Nephron progenitor cell (in vitro differentiated cells): ENCODE measurements at places on chromosomes 6 and 20.

DNA sequence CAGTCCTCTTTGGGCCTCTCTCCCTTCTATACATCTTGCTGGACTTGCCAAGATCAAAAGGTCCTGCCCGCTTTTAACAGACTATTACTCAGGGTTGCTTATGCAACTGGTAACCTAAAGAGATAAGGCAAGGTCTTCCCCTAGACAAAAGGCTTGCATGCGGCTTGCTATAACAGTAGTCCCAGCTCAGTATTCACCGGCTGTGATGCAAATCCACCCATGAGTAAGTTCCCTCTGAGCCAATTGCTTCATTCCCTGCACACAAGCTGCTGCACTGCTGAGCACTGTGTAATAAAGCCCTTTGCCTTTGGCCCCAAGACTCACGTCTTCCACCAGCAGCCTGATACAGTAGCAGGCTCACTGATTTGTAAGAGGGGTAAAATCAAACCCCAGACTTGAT, 363.8 kb downstream of the PRKN start:
- DNase-seq: no peak

GRCh38 chr6:52588710-52589091, 11.8 kb upstream of the TRAM2 start:
- no peak for DNase-seq

DNA sequence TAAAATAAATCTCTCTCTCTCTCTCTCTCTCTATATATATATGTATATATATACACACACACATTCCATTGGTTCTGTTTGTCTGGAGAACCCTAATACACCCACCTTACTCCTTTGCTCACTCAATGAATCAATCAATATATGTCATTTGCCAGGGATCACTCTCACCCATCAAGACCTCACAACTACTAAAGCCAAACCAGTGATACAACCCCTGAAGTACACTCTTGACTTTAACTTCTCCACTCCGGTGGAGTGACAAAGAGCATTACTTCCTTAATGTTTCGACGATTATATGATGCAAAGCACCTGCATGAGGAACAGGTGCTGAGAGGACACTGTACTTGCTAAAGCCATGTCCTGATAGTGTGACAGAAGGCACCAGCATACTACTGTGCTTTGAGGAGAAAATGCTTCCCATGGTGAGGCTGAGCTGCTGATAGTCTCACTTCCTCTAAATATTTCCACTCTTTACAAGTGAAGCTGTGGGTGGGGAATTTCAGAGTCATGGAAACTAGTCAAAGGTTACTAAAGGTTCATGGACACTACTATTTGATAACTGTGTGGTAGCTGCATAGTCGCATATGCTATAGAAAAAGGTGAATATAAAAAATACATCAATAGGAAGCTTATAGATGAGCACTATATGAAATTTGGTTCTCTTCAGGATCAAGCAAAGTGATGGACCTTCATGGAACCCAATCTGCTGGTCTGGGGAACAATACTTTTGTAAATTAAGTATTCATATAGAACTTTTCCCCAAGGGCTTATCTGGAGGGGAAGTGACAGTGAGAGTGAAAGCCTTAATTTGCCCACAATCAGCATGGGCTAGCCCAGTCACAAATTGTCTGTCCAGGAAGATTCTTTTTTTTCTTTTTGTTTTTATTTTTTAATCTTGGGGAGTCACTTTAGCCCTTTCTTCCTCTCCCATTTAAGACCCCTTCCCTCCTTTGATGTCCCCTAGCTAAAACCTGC, 141.9 kb upstream of the NEDD9 start:
- no peak for DNase-seq

- DNase-seq: no peak
Observed at GRCh38 chr6:41986339-41986738, 44.7 kb upstream of the CCND3 start.

GRCh38 chr6:7249391-7249790, 63.6 kb downstream of the SSR1 start:
- DNase-seq: no peak

- DNase-seq: no peak
Observed at GRCh38 chr6:132041706-132042105, 90.5 kb upstream of the CCN2 start.

DNA sequence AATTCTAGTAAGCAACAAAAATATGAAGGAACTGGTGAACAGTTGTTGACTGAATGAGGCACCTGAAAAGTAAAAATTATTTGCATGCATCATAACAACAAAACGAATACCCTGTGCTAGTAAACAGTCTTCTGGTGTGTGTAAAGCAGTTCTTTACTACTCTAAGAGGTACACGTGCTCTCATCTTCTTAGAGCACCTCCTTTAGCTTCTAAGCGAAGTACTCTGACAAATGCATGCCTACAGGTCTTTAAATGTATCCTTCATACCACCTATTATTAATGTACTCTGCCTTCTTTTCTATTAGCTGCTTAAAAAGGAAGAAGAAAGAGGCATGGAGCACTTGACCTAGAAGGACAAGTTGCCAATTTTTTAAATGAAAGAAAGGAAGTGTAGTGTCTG, 32.2 kb upstream of the MYB start:
- no peak for DNase-seq

DNA sequence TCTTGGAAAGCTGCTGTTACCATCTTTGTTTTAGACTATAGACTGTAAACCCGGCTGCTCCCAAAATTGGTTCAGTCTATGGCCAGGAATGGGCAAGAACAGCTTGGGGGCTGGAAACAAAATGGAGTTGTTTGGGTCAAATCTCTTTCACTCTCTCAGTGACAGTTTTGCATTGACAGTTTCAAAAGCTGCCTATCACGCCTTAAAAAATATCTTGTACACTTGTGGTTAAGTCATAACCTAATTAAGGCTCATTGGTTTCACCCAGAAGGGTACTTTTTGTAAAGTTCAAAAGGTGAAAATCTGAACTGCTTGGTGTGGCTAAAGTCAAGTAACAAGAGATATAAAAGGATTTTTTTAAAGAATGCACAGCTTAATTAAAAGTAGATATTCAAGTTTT, 76.1 kb upstream of the PRL start:
- DNase-seq: no peak

- no peak for DNase-seq
Observed at GRCh38 chr6:91087908-91088307, 501.0 kb upstream of the MAP3K7 start.

DNA sequence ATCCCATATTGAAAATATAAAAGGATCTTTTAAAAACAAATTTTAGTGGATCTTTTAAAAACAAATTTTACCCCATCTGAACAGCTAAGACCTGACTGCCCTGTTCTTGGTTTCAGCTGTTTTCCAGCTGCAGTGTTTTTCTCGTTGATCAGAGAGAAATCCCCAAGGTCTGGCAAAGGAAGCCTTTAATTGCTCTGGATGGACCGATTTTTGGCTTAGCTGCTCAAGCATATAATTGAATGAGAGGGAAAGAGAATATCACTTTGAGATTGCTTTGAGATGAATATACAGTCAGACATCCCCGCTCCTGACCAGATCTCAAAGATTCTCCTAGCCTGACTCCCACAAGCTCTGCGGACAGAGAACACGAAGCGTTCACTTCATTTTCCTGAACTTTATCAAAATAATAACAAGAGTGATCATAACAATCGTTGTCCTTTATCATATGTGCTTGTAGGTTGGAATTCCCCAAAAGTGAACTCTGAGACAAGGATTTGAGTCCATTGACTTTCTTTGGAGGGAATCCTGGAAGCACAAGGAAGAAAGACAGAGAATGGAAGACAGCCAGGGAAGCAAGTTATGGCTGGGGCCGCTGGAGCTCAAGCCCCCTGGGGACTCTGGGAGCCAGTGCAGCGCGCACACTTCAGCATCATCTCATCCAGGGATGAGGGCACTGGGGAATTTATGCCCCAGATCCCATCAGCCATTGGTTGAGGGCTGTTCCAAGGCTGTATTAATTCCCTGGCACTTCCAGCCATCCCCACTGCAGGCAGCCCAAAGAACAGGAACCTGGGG, 101.3 kb downstream of the SNX5 start:
- no peak for DNase-seq

DNA sequence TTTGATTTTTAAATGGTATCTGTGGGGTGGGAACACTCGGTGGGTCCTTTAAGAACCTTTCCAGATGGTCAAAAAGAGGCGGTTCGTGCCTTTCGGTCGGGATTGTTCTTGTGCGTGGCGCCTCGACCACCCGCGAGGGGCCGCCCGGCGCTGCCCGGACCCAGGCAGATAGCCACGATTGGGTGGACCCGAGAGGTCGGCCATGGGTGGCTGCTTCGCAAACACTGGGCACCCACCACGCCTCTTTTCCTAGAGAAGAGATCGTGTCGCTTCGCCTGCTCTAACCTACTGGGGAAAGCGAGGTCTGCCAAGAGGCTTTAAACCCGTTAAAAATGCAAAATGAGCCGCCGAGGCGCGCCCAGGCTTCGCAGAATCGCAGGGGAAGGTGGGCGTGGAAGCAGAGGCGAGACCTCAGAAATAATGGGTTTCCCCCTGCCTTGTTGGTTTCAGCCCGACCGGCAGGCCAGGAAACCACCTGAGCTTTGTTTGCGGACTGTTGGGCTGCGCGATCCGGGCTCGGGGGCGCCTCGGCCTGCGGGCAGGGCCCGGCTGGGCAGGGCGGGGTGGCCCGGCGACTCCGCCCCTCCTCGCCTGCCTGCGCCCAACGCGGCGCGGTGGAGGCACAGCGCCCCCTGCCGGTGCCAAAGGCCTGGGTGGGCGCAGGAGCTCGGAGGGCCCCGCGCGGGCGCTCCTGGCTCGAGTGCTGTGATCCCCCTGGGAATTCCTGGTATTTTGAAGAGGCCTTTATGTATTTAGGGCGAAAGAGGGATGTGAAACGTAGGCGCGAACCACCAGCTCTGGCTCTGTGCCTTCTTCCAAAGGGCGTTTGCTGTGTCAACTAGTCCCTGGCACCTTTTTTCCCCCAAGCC, 1.6 kb downstream of the MARCKS start:
- peak; percentile 95 for DNase-seq

- DNase-seq: no peak
Observed at GRCh38 chr20:4814696-4815252, 93.1 kb downstream of the PRND start.

DNA sequence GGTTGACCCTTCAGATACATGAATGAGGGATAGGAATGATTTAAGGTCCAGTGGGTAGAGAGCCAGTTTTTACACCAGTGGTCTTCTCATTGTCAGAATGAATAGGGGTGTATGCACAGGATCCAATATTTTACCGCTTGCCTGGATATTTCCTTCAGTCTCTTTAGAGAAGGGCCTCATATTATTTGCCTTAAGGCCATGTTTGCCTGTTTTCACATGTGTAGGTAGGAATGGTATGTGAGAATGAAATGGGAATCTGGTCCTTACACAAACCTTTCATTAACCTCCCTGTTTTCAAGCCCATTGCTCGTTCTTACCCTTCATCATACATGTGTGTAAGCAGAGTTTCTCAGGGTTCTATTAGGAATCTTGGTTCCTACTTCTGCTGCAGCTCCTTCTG, 62.4 kb downstream of the LIN28B start:
- DNase-seq: no peak

- DNase-seq: no peak
Observed at GRCh38 chr20:3565851-3566250, 95.0 kb downstream of the ATRN start.

GRCh38 chr6:106434530-106434929, 74.0 kb downstream of the CRYBG1 start:
- DNase-seq: no peak

- no peak for DNase-seq
Observed at GRCh38 chr6:140052736-140053729, 678.6 kb upstream of the CITED2 start.

- peak; percentile 84 for DNase-seq
Observed at GRCh38 chr6:28880894-28881780, 42.6 kb downstream of the TRIM27 start.

- no peak for DNase-seq
Observed at GRCh38 chr6:10749734-10750133, 2.1 kb downstream of the TMEM14B start.
